Jurkat, Clone E6-1 (cell line): ENCODE measurements at places on chromosomes 5 and 9.
A peak's percentile ranks its signal among the peaks of the same experiment; 100 is the strongest.

- DNase-seq, result no peak
Observed at GRCh38 chr5:2300421-2300820, 417.7 kb upstream of the IRX4 start.

DNA sequence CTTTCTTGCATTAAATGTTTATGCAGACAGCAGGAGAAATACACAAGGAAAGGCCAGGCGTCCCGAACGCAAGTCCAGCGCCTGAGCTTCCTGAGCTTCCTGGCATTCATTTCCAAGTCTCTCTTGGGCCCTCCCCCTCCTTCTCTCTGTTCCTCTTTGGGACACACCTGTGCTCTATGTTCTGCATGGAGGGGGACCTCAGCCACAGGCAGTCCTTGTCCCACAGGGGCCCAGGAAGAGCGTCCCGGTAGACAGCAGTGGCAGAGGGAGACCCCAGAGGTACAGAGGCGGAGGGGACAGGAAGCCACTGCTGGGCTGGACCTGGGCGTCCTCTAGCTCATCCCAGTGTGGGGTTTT lies 221.3 kb downstream of the C9orf50 start:
- no peak for DNase-seq

DNA sequence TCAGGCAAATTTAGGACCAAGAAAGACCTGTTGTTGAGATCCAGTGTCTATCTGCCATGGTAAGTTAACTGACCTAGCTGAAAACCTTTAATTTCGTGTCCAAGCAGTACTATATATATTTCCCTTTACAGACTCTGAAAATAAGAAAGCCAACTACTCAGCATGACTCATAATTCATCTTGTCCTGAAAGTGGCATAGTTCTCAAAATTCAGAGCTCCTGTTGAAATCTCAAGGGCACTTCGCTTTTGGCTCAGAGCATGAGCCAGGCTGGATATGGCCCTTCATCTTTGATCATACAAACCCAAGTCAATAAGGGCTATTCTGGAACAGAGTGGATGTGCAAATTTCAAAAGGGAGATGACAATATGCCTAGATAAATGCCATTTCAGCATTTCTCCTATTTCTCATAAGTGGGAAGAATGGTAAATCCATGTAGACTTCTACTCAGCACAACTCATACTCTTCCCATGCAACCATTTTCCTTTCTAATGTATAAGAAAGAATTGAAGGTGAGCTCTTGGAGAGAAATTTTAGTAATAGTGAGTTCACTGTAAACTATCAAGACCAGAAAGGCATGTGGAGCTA lies 567.9 kb upstream of the DAB2 start:
- DNase-seq, result no peak

DNA sequence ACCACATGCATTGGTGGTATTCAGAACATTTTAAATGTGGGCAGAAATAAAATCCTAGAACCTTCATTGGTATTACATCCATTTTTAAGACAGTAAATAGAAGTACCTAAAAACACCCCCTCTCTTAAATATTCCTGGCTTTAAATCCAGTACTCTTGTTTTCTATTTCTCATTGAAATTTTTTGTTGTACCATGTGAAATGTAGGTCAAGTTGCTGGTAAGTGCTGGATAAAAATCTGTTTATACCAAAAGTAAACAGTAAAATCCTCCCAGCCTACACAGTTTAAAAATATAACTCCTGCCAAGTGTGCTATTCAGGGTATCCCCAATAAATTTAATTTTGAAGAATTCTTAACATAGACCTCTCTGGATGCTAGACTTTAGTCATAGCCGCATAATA lies 75.0 kb upstream of the FST start:
- no peak for DNase-seq

DNA sequence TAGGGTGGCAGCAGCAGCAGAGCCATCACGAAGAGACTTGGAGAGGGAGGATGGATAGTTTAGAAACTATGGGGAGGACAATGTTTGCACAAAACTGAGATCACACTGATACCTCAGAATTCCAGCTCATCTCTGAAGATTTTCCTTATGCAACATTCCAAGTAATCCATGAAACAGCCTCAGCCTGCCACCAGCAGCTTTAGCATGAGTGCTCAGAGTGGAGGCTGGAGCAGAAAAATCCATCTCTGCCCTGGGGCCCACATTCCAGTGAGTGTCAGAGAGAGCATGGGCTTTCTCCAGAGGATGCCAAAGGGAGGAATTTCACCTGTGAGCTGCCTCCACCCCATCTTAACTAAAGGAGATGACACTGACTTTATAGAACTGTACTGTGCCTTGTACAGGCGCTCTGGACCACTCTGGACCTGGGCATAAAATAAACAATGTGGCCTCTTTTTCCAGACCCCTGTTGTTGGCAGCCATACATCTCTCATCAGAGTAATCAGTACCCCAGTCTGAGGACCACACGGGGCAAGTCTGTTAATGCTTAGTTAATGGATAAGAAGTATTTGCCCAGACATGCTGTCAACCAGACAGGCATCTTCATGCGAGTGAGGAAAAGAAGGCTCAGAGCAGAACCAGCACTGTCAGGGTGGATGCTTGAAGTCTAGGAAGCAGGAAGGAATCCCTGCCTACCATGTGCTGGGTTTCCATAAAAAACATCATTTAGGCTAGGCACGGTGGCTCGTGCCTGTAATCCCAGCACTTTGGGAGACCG lies 440.9 kb downstream of the ENC1 start:
- DNase-seq, result no peak

DNA sequence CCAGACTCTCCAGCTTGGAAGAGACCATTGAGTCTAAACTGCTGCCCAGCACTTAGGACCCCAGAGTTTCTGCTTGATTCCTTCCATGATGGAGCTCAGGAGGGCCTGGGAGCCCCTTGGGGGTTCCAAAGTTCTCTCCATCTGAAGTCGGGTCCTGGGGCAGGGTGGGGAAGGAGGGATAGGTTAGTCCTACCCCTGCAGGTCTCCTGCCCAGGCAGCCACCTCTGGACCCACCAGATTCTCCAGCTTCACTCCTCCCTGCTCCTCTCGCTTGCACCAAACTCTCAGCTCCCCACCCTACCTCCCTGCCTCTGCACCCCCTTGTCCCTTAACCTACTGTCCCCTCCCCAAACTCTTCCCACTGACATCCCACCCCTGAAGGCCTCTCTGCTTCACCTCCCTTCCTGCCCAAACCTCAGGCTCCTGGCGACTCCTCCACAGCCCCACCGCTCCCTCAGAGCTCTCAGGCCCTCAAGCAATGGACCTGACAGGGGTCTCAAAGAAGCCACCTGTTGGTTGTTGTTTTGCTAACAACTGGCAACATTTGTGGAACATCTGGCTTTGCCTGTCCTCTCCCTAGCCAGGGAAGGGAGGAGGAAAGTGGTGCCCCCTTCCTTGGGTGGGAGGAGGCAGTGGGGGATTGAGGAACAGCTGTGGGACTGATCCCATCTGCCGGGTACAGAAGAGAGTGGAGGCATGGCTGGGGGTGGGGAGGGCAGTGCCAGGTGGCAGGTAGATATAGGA lies 137.5 kb downstream of the RGS3 start:
- DNase-seq, result no peak

DNA sequence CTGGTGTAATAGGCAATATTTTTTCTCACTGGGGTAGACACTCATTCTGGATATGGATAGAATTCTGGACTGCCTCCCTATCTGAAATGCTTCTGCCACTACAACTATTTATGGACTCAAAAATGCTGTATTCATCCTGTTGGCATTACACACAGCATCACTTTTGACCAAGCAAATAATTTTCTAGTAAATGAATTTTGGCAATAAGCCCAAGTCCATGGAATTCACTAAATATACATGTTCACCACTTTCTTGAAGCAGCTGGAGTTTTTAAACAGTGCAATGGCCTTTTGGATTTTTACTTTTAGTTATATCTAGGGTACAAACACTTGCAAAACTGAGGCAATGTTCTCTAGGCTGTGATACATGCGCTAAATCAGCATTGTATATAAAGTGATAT lies 724.9 kb upstream of the EDIL3 start:
- DNase-seq, result no peak

DNA sequence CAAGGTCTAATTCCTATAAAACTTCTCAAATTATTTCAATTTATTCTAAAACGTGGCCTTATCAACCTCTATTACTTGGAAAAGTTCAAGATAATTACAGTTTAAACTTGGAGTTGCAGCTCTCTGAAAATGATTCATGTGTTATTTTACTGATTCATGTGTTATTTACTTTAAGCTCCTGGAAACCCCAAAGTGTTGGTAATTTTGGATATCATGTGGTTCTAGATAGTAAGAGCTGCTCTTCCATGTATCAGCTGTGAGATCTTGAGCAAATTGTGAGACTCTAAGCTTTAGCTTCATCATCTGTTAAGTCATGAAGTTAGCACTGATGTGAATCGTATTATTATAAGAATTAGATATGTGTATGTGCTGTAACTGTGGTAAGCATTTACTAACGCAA lies 749.2 kb downstream of the TLE4 start:
- DNase-seq, result no peak

GRCh38 chr9:34701023-34701768 lies 8.7 kb downstream of the CCL21 start:
- DNase-seq, result peak; percentile 39

- DNase-seq, result no peak
Observed at GRCh38 chr9:2180154-2180553, 165.0 kb downstream of the SMARCA2 start.

GRCh38 chr5:10584714-10585517 lies 21.0 kb downstream of the ANKRD33B start:
- no peak for DNase-seq

GRCh38 chr9:134026581-134026980 lies 1.3 kb downstream of the BRD3OS start:
- DNase-seq, result no peak

- no peak for DNase-seq
Observed at GRCh38 chr5:168432903-168433302, 53.4 kb upstream of the RARS1 start.

GRCh38 chr5:7897014-7897600 lies 28.2 kb downstream of the MTRR start:
- DNase-seq, result no peak

GRCh38 chr5:126516133-126516532 lies 78.9 kb downstream of the ALDH7A1 start:
- no peak for DNase-seq

GRCh38 chr5:163914910-163915309 lies 409.5 kb downstream of the MAT2B start:
- DNase-seq, result no peak

GRCh38 chr5:15021266-15022046 lies 149.9 kb upstream of the ANKH start:
- no peak for DNase-seq

DNA sequence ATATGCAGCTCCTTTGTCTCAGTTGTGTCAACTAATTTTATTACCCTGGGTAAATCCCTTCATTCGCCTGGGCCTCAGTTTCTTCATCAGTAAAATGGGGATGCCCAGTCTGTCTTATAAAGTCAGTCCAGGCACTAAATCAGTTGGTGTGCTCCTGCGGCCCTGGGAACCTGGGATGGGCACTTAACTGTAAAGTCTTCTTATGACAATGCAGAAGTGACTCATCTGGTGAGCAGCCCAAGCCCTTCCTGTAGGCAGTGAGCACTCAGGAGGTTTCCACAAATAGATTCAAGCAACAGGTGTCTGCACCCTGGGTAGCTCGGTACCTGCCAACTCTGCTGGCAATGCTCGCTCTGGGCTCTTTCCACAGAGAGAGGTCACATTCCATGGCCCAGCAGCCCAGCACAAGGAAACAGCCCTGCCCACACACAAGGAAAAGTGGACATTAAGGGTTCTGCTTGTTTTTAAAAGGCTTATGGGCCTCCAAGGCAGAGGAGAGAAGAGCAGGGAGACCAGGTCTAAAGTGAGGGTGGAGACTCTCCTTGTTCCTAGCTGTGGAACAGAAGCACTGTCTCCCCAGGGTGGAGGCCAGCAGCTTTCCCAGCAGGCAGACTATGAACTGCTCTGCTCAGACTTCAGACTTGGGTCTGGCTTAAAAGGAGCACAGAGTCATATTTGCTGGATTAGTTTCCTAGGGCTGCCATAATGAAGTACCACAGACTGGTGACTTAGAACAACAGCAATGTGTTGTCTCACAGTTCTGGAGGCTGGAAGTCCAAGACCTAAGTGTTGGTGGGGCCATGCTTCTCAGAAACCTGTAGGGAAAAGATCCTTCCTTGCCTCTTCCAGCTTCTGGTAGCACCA lies 89.7 kb upstream of the ADRA1B start:
- no peak for DNase-seq

DNA sequence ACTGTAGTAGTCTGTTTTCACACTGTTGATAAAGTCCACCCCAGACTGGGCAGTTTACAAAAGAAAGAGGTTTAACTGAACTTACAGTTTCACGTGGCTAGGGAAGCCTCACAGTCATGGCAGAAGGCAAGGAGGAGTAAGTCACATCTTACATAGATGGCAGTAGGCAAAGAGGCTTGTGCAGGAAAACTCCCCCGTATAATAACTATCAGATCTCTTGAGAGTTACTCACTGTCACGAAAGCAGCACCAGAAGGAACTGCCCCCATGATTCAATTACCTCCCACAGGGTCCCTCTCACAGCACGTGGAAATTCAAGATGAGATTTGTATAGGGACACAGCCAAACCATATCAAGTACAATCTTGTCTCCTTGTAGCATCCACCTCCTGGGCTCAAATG lies 21.1 kb downstream of the PARP8 start:
- DNase-seq, result no peak

DNA sequence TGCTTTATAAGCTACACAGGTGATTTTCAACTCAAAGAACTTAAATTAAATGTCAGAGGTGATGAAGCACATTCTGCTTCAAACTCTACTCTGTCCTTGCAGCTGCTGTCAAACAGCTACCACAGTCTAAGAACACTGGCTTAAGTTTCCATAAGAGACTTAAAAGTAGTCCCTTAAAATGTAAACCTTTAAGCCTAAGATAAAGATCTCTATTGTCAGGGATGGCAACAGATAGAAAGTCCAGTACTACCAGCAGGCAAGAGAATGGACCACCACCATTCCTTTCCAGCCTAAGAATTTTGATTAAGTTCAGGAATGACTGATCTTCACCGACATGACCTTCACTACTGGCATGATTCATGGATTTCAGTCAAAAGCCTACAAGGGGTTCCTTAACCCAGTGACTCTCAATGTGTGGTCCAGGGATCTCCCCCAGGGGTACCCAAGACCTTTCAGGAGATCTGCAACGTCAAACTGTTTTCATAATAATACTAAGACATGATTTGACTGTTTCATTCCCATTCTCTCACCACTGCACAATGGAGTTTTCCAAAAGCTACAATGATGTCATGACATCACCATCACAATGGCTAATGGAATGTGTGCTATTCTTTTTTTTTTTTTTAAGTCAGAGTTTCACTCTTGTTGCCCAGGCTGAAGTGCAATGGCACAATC lies 41.1 kb upstream of the PLPP6 start:
- DNase-seq, result no peak

GRCh38 chr9:80556631-80557030 lies 984.9 kb downstream of the TLE4 start:
- no peak for DNase-seq

GRCh38 chr5:105619725-105620124 lies 2051.0 kb downstream of the EFNA5 start:
- DNase-seq, result no peak
